Activated CD4-positive, alpha-beta memory T cell treated with anti-CD3 and anti-CD28 coated beads for 36 hours (primary cell): ENCODE measurements at places on chromosomes 11 and 22. TPM values are rescaled to one million over a fixed set of nuclear protein-coding genes. Genes with fewer than 3 reads are reported as not detected.

DNA sequence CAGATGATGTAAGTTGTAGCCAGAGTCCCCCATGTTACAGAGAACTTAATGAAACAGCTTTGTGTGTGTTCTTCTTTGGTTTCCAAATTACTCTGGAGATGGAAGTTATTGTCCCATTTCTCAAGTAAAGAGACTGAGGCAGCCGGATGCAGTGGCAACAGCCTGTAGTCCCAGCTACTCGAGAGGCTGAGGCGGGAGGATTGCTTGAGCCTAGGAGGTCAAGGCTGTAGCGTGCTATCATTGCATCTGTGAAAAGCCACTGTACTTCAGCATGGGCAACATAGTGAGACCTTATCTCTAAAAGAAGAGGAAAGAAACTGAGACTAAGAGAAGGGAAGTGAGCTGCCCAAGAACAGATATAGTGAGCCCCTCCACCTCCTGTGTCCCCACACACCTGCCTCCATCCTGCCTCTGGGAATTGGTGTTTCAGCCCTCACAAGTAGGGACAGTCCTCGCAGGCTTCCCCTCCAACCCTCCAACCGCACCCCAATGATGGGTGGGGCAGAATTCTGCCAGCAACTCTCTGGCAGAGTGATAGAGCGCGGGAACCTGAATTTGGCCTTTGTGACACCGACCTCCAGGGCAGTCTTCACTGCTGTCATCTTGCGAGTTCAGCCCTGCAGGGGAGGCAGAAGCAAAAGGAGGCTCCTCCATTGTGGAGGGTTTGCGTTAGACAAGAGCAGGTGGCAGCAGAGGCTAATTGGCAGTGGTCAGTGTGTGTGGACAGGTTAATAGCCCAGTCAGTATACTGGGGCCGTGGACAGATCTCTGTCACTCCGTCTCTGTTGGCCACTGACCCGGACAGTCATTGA is 1.6 kb downstream of the PDXP start:
- no peak for DNase-seq

- DNase-seq: no peak
Observed at GRCh38 chr11:11356842-11357241, 3.8 kb upstream of the CSNK2A3 start.

- DNase-seq: no peak
Observed at GRCh38 chr22:36224245-36224644, 15.1 kb downstream of the APOL2 start.

SELENOH gene
- total RNA-seq: 235 TPM

WNT11 gene
- not detected for total RNA-seq

GRCh38 chr11:35295751-35296150 is 123.6 kb downstream of the SLC1A2 start:
- DNase-seq: no peak

- peak; percentile 4 for DNase-seq
Observed at GRCh38 chr11:12066056-12066798, 44.2 kb upstream of the MICAL2 start.

GRCh38 chr11:46755962-46756361 is 36.9 kb downstream of the F2 start:
- no peak for DNase-seq

GRCh38 chr11:1006762-1007161 is 29.8 kb downstream of the MUC6 start:
- DNase-seq: no peak

GRCh38 chr22:22348127-22348814 is 103.7 kb downstream of the VPREB1 start:
- no peak for DNase-seq

- DNase-seq: no peak
Observed at GRCh38 chr11:102192349-102193066, 82.3 kb downstream of the YAP1 start.

DTX4 gene
- total RNA-seq: 0.05 TPM

- DNase-seq: no peak
Observed at GRCh38 chr11:118353084-118353710, 6.2 kb upstream of the UBE4A start.

DNA sequence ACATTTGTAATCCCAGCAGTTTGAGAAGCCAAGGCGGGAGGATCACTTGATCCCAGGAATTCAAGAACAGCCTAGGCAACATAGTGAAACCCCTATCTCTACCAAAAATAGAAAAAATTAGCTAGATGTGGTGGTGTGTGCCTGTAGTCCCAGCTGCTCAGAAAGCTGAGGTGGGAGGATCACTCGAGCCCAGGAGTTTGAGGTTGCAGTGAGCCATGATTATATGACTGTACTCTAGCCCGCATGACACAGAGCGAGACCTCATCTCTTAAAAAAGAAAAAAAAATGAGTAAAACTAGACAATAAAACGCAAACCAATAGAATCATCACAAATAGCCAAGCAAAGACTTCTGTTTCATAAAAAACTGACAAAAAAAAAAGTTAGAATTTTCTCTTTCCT is 21.8 kb downstream of the NUCB2 start:
- peak; percentile 84 for DNase-seq

ZFTA gene
- total RNA-seq: 1.3 TPM
